ENCODE measurements at places on chromosomes 13 and 19.

GRCh38 chr13:44403461-44404056 lies 29.9 kb downstream of the SERP2 start:
- DNase-seq: no peak

GRCh38 chr13:106505732-106506131 lies 29.7 kb downstream of the EFNB2 start:
- DNase-seq: no peak

- no peak for DNase-seq
Measured at GRCh38 chr19:35911790-35912189, 3.7 kb upstream of the TYROBP start.

- DNase-seq: no peak
Measured at GRCh38 chr13:44932171-44932849, 57.0 kb downstream of the NUFIP1 start.

DNA sequence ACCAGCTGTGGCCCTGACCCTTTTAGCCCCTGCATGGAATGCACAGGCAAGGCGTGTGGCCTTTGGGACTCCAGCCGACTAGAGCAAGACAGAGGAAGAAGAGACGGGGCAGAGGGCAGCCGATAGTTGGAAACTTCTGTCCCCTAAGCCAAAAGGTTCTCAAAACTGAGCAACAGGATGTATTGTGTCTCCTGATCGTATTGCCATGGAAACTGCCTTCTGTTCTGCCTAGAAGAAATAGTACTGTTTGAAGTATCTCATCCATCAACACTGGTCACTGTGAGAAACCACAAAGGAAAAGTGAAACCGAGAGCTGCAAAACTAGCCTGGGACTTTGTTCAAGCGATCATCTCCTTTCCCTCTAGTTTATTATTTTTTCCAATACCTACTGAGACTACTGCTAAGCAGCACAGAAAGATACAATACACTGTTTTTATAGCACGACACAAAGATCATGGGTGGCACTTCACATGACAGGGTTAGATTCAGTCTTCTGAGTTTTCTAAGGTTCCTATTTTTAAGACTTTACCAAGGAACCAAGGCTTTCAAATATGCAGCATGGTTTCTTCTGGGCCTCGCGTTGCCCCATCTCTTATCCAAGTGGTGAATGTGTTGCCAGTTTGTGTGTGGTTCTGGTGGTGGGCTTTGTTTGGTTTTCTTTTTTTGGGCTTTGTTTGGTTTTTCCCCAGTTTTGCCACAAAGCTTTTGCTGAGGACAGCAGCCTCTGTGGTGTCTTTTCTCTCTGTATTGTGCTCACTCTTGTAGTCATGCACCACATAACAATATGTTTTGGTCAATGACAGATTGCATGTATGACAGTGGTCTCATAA lies 49.3 kb upstream of the GPR183 start:
- DNase-seq: no peak

DNA sequence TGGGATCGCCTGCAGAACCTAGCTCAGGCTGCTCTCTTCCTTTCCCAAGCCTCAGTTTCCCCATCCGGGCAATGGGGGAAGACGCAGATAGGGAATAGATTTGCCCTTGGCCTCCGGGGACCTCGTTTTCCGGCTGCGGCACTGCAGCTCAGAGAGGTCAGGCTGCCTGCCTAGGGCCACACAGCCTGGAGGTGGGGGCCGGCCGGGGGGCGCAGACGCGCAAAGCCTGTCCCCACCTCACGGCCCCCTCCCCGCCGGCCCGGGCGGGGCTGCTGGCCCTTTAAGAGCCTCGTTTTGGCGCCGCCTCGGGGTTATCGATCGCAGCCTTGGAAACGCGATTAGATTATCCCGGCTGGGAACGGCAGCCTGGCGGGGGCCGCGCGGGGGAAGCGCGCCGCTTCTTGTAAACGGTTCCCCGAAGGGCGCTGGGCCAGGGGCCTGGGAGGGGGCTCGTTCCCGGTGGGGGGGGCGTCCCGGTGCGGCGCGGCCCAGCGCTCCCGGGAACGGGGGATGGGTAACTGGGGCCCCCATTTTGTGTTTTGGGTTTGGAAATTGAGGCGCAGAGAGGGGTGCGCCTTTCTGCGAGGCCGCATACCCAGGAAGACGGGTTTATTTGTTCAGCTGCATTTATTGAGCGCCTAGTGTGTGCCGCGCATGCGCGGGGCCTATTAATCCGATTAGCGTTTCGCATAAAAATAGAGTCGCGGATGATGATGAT lies 23.4 kb upstream of the TCF3 start:
- DNase-seq: no peak

GRCh38 chr19:31092274-31092673 lies 257.0 kb downstream of the TSHZ3 start:
- DNase-seq: no peak

- DNase-seq: no peak
Measured at GRCh38 chr13:77784515-77784914, 87.0 kb downstream of the SLAIN1 start.

DNA sequence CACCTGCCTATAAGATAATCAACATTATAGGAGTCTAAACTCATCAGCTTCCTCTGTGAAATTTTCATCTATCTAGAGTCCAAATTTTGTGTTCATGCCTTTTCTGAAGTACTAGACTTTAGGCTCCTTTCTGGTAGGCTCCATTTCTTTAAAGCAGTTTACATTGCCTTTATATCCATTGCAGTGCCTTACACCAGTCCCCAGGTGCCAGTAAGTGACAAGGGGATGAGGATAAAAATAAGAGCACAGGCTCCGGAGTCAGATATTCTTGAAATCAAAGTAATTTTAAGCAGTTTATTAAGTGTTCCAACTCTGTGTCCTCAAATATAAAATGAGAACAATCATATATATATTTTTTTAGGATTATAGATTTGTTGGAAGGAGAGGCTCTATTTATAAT lies 10.6 kb upstream of the CYSLTR2 start:
- no peak for DNase-seq

- no peak for DNase-seq
Measured at GRCh38 chr13:26539738-26540292, 17.7 kb upstream of the WASF3 start.

GRCh38 chr13:79462895-79463294 lies 18.1 kb upstream of the NDFIP2 start:
- DNase-seq: no peak

DNA sequence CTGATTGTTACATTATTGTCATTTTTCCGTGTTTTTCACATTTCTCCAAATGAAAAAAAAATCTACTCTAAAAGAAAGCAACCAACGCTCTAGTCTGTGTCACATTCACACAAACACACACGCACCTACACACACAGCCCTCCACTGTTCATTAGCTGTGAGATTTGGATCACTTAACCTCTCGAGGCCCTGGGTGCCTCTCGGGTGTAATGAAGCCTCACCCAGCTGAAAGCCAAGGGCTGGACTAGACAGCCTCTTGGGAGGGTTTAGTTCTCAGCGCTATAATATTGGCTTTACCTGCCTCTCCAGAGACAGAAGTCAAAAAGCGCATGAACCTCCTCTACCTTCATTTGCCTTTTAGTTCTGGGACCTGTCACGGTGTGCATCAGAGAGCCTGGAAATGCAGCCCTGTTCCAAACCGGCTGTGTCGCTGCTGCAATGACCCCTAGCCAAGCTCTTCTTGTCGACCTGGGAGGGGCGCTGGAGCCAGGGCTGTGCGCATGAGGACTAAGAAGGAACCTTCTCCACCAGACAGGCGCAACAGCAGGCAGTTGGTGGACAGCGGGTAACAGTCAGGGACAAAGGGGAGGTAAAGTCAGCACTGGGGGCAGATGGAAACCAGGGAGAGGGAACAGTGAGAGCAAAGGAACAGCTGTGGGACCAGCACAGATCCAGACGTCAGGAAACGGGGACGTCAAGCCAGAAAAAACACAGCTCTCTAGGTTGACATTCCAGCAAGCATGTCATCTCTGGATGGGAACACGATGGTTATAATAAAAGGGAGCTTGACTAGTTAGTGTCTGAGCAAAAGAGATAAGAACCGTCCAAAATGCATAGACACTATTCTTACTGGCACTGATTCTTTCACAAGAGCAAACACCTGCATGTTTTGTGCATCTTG lies 375.9 kb downstream of the EFNB2 start:
- DNase-seq: no peak

GRCh38 chr19:16559780-16560276 lies 12.4 kb downstream of the SLC35E1 start:
- no peak for DNase-seq

DNA sequence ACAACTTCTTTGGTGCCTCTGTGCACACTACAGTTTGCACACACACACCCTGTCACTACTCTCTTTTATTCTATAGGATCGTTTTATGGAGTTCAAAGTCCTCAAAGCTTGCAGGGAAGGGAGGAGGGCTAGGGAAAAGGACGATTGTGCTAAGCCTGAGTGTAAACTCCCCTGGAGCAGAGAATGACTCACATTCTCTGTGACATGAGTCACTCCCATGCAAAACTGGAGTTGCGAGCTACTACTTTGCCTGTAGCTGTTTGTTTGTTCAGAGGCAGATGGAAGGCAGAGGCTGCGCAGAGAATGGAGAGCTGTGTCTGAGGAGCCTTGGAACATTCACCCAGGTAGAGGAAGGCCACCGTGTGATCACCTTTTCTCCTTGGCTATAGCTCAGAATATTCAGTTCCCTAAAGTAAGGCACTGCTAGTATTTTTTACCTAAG lies 80.5 kb upstream of the MBNL2 start:
- no peak for DNase-seq

GRCh38 chr13:35160896-35161295 lies 218.8 kb downstream of the NBEA start:
- no peak for DNase-seq

- DNase-seq: no peak
Measured at GRCh38 chr13:22862478-22862877, 318.3 kb upstream of the SGCG start.

DNA sequence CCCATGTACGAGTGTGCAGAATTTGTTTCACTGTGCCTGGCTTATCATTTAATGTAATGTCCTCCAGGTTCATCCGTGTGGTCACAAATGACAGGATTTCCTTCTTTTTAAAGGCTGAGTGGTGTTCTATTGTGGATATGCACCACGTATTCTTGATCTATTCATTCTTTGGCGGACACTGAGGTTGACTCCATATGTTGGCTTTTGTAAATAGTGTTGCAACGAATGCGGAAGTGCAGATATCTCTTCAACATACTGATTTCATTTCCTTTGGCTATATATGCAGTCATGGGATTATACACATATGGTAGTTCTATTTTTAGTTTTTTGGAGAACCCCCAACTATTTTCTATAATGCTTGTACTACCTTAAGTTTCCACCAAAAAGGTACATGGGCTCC lies 13.0 kb downstream of the OR7A5 start:
- no peak for DNase-seq

- no peak for DNase-seq
Measured at GRCh38 chr19:31413353-31413752, 64.1 kb upstream of the TSHZ3 start.

- no peak for DNase-seq
Measured at GRCh38 chr19:7663706-7664105, 5.1 kb upstream of the RETN start.

GRCh38 chr19:39128516-39129079 lies 3.0 kb downstream of the PAK4 start:
- no peak for DNase-seq

DNA sequence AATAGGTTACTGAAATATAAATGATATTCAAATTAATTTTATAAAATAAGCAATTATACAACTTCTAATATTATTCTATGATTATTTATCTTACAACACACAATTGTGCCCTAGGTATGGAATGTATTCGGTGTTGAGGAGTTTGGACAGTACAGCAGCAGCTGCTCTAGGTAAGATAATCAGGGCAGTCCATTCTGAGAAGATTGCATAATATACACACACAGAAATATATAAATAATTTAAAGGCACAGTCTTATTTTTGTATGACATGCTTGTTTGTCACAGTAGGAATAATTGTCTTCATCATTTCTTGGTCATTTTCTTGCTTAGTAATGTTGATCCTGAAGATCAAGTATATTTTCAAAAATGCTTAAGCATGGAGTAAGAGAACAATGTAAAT lies 849.4 kb upstream of the MIR17HG start:
- DNase-seq: no peak

GRCh38 chr19:16970821-16971220 lies 55.8 kb downstream of the CPAMD8 start:
- DNase-seq: no peak

GRCh38 chr13:35793823-35794222 lies 317.3 kb upstream of the MAB21L1 start:
- DNase-seq: no peak

- no peak for DNase-seq
Measured at GRCh38 chr19:57037556-57037955, 82.2 kb upstream of the USP29 start.

- DNase-seq: no peak
Measured at GRCh38 chr19:18122860-18123795, 25.6 kb downstream of the MAST3 start.

DNA sequence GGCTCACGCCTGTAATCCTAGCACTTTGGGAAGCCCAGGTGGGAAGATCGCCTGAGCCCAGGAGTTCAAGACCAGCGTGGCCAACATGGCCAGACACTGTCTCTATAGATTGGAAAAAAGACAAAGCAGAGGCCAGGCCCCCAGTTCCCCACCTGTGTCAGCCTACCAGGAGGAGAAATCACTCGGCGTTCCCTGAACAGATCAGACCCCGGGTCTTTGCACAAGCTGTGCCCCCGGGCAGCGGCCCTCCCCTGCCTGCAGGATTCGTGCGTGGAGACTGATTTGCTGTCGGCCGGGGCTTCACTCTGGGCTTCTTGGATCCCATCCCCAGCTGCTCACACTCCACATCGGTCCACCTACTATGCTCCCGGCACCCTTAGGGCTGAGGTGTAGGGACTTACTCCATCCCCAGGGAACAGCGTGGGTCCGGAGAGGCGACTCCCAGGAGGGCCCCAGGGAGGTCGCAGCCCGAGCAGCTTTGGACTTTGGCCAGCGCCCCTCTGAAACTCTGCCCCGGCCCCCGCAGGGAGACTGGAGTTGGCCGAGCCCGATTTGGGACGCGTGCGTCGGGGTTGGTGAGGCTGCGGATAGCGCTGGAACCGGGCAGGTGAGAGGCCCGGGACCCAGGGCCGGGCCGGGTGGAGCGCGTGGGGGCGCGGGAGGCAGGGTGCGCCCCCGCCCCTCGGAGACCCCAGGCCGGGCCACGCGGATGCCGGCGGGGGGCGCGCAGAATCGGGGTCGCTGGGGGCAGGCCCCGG lies 515 bp upstream of the EFNA2 start:
- DNase-seq: no peak

DNA sequence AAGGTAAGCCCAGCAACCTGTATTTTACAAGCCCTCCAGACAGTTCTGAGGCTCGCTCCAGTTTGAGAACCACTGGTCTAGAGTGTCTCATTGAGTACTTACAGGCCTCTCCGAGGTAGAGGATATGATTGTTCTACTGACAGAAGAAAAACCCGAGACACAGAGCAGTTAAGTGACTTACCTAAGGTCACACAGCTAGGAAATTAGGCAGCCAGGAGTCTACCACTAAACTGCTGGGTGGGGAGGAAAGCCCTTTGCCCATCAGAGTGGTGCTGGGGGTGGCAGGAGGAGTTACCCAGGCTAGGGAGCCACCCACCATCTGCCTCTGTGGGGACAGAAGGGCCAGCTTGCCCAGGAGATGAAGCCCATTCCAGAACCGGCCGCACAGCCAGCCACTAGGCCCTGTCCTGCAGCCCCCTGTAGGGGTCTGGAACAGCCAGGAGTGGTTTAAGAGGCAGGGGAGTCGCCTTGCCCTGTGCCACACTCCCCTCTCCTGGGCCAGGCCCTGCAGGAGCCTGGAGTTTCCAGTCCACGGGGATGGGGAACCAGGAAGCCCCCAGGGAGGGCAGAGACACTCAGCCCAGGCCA lies 703 bp downstream of the RASGRP4 start:
- DNase-seq: no peak

GRCh38 chr13:106172176-106172905 lies 363.1 kb downstream of the EFNB2 start:
- no peak for DNase-seq

- no peak for DNase-seq
Measured at GRCh38 chr13:49977992-49978391, 18.9 kb upstream of the TRIM13 start.

- DNase-seq: no peak
Measured at GRCh38 chr13:61144301-61144700, 271.3 kb downstream of the PCDH20 start.

Data from stimulated activated CD4-positive, alpha-beta T cell treated with anti-CD3 and anti-CD28 coated beads, TNF-alpha, amount 100 ng/mL, for 48 hours (primary cell).